Stimulated activated CD8-positive, alpha-beta memory T cell treated with anti-CD3 and anti-CD28 coated beads, Interleukin-7, amount 100 ng/mL, for 4 hours (primary cell): ENCODE measurements at places on chromosomes 4 and X.

DNA sequence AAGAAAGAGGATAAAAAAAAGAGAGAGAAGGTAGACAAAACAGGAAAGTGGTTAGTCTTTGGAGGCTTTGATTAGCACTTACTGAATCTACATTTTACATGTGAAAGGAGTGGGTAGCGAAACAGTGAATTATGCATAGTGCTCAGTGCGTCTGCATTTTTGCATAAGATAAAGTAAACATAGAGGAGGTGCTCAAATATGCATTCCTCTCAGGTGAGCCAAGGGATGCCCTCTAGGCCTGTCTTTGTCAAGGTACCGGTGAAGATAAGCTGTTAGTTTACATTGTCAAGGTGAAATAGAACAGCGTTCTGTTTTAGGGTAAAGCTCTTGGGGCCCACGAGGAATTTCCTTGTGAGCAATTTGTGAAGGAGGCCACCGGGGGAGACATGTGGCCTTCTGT is 260.6 kb downstream of the TRIML1 start:
- no peak for DNase-seq

- no peak for DNase-seq
Observed at GRCh38 chr4:110625576-110626257, 2.8 kb upstream of the PITX2 start.

DNA sequence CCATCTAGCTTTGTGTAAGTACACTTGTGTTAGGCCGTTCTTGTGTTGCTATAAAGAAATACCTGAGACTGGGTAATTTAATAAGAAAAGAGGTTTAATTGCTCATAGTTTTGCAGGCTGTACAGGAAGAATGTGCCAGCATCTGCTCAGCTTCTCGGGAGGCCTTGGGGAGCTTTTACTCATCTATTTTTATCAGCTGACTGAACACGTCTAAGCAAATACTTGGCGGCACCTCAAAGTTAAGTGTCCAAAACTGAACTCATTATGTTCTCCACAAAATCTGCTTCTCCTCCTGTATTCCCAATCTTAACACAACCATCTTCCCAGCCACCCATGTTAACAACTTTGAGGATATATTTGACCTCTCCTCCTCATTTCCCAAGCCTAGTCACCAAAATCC is 42.4 kb upstream of the GATB start:
- DNase-seq: no peak

DNA sequence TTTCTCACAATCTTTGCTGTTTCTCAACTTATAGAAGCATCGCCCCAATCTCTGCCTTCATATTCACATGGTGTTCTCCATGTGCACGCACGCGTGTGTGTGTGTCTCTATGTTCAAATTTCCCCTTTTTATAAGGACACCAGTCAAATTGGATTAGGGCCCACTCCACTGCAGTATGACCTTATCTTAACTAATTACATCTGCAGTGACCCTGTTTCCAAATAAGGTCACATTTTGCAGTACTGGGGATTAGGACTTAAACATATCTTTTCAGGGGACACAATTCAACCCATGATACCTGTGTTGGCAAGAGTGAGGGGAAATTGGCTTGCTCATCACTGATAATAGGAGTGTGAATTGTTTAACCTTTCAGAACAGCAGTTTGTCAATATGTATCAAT is 66.5 kb upstream of the MAGEA10 start:
- DNase-seq: no peak

DNA sequence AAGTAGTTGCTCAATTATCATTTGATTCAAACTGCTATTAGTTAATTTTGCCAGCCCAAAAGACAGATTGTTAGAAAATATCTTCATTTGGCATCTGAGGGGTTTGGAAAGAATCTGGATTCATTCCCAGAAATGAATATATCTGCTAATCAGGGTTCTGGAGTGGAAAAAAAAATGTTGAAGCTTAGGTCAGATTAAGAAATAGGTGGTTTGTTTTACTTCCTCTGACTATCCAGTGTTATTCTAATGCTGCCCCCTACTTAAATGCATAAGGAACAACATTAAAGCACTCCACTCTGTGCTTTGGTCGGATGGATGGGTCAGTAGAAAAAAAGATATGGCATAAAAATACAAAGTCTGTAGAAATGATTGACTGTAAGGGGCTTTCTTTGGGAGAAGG is 89.0 kb downstream of the LUZP4 start:
- no peak for DNase-seq

DNA sequence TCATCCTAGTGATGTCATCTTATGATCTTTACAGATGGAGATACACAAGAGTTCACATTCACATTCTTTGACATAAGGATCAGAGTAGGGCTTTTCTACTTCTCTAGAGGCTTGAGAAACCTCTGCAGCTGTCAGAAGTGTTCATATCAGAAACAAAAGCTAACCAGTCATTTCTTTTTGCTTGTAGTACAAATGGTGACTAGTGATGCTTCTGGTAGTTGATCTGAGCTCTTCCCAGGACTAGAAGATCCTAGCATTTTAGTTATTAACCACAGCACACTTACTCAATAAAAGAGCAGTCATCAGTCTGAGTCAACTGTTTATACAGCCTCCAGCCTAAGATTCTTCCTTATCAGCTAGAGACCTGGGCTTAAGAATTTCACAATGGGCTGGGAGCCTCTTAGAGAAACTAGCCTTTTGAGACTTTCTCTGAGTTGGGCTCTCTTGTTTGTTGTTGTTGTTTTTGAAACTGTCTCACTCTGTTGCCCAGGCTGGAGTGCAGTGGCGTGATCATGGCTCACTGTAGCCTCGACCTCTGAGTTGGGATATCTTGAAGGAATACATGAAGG is 84.1 kb downstream of the TMEM164 start:
- no peak for DNase-seq

DNA sequence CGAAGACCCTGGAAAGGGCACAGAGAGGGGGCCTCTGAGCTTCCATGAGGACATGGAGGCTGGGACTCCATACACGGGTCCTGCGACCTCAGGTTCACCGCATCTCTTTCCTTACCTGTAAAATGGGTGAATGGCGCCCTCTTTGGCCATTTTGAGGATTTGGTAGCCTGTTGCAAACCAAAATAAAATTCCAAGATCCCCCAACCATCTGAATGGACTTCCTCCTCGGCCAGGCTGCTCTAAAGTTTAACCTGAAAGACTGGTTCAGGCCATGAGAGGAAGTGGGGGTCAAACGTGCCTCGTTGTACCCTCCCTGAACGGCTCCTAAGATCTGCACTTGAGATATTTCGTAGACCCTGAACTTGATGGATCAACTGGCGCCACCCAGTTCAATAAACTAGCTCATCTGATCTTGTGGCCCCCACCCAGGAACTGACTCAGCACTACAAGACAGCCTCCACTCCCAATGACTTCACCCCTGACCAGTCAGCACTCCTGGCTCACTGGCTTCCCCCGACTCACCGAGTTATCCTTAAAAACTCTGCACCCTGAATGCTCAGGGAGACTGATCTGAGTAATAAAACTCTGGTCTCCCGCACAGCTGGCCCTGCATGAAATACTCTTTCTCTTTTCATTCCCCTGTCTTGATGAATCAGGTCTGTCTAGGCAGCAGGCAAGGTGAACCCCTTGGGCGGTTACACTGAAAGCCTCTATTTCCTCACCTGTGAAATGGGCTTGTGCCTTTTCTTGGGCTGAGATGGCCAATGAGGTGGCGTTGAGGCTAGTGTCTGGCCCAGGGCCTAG is 32.9 kb upstream of the GPR78 start:
- DNase-seq: no peak

GRCh38 chr4:121736735-121737351 is 28.1 kb downstream of the SMIM43 start:
- DNase-seq: no peak

GRCh38 chr4:32133734-32134133 is 1413.6 kb downstream of the PCDH7 start:
- DNase-seq: no peak

GRCh38 chr4:54683616-54684346 is 26.0 kb downstream of the KIT start:
- DNase-seq: no peak

- DNase-seq: no peak
Observed at GRCh38 chr4:1760521-1761071, 32.5 kb upstream of the FGFR3 start.

- no peak for DNase-seq
Observed at GRCh38 chr4:25310066-25310802, 2.3 kb upstream of the ZCCHC4 start.

GRCh38 chrX:134004084-134004483 is 18.7 kb upstream of the GPC3 start:
- no peak for DNase-seq

GRCh38 chr4:100289946-100290345 is 99.7 kb upstream of the DDIT4L start:
- DNase-seq: no peak

DNA sequence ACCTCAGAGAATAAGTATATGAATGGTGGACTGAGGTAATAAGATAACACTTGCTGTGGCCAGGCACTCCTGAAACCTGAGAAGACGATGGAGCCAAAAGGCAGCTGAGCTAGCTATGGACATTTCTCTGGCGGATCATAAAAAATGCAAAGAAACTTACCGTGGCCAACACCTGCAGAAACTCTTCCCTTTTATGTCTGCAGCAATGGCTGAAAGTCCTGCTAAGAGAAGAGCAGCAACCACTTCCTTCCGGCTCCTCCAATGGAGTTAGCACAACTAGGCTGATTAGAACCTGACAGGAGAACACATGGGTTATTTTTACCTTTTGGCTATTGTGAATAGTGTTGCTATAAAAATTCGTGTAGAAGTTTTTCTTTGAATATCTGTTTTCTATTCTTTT is 76.0 kb upstream of the MAGEB16 start:
- DNase-seq: no peak

DNA sequence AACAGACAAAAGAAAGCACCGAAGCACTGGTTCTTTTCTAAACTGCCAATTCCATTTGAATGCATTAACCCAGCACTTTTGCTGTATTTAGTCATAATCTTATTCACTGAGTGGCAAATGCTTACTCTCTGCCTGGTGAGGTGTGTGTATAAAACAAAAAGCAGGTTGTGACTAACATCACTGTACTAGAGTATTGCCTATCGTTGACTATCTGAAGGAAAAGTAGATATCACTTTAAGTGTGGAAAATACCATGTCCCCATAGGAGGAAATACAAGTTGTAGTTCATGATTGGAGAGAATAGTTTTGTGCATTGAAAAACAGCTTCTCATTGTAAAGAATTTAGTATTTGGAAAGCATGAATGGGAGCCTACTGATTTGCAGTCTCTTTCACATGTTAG is 2.7 kb downstream of the PDLIM5 start:
- no peak for DNase-seq

DNA sequence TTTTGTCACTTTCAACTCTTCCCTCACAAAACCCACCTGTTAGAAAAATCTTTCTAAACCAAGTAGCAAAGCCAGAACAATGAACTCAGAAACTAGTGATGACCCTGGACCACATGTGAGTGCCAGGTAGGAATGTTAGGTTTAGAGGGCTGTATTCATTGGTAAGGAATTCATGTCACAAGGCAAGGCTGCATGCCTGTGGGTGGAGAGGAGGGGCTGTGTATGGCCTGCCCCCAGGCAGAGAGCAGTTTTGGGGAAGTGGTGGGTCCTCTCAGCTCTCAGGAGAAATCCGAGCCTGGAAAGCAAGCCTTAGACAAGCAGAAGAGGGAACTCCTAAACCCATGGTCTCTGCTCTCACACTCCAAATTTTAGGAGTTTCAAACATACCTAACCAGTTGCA is 2.4 kb downstream of the RNF175 start:
- no peak for DNase-seq

GRCh38 chrX:97109730-97110129 is 226.0 kb downstream of the RPA4 start:
- DNase-seq: no peak

- no peak for DNase-seq
Observed at GRCh38 chr4:145815027-145815612, 123.5 kb downstream of the ZNF827 start.

- DNase-seq: no peak
Observed at GRCh38 chr4:155629956-155630355, 36.7 kb upstream of the GUCY1A1 start.

- DNase-seq: no peak
Observed at GRCh38 chrX:2829469-2830246, 928 bp downstream of the GYG2 start.

GRCh38 chr4:41432881-41433280 is 105.1 kb upstream of the LIMCH1 start:
- DNase-seq: no peak

DNA sequence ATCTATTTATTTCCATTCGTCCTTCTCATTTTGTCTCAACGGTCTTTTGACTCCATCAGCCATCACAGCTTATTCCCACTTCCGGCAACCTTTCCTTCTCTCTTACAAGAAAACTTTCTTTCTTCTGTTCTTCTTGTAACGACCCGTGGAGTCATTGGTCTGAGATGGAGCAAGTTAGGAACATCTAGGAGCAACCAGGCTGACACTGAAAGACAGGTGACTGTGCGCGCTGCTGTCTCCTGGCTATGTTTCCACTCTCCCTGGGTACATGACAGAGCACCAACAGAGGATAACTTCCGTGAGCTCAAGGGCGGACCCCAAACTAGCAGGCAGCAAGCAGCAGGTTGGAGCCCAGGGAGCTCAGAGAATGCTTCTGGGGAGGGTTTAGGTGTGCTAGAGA is 2.5 kb downstream of the FGF5 start:
- DNase-seq: no peak

- DNase-seq: no peak
Observed at GRCh38 chrX:153476666-153477363, 6.4 kb upstream of the HAUS7 start.

- DNase-seq: no peak
Observed at GRCh38 chr4:87011340-87012034, 76.7 kb downstream of the AFF1 start.
